ENCODE measurements at places on chromosomes 1 and 21.

DNA sequence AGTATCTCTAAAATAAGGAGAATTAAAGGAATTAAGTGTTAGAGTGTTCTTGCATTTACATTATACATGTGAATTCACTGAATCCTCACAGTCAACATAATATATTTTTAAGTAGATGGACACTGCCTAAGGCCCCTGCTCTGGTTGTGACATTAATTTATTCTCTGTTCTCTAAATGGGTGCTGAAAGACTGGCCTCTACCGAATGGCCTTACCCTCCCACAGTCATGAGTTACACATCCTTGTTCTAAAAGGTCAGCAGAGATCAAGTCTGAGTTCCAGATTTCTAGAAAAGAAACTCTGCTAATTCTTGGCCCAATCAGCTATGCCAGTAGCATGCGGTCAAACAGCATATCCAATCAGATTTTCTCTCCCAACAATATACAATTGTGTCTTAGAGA is 193.2 kb downstream of the TM2D1 start:
- DNase-seq = no peak

DNA sequence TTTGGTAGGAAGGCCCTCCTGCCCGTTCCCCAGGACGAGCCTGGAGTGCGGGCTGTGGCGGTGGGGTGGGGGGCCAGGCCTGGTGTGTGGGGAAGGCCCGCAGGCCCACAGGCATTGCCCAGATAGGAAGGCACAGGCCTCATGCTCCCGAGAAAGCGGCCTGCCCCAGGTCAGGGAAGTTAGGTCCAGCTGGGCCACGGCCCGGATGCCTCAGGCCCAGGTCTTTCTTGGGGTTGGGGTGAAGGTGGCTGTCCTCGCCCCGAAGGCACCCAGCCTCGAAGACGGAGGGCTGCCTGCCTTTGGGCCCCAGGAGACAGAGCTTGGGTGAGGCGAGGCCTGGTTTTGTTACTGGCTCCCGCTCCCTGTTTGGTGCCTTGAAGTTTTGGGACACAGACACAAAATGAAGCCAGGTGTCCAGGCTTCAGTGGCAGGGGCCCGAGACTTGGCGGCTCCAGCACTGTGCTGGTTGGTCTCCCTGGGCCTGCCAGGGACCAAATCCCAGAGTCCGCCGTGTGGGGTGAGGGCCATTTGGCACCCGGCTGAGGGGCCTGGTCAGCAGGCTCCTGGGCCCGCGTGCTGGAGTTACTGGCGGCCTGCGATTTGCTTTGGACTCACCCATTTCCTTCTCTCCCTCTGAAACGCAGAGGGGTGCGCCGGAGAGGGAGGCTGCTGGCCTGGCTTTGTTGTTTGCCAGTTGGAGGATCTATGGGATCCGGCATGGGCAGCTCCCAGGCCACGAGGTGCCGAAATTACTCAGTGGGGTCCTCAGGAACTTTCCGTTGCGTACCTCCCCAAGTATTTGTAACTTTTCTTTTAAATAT is 2.0 kb downstream of the SKI start:
- no peak for DNase-seq

DNA sequence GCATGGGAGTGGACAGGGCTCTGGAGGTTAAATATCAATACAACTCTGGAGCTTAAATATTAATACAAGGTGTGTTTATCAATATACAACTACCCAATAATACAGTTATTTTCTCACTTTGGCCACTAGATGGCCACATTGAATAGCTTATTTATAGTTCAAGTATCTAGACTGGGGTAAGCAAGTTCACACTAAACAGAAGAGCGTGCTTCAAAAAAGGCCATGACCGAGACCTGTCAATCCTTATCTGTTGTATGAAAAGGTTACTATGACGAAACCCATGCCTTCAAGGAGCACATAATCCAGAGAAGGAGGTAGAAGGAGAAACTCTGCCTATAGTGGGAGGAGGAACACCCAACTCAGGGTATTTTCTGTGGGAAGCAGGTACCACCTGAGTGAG is 29.1 kb downstream of the CHML start:
- DNase-seq = no peak

- no peak for DNase-seq
Observed at GRCh38 chr1:19010503-19010902, 54.0 kb upstream of the IFFO2 start.

DNA sequence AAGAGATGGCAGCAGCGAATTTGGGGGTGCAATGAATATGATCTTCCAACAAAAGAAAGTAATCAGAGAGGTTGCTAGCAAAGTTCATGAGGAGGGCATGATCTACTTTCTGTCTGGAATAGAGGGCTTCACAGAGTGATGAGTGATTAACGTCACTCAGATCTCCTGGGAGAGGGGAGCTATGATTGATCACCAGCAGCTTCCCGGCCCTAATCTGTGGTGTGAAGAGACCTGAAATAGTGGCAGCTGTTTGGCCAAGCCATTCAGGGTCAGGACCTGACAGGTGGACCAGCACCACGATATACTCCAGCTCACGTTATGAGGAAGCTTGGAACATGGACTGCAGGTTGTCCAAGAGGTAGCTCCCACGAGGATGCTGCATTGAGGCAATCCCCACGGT is 19.9 kb upstream of the TMEM183A start:
- DNase-seq = no peak

GRCh38 chr1:55287723-55288122 is 72.6 kb upstream of the USP24 start:
- DNase-seq = no peak

- no peak for DNase-seq
Observed at GRCh38 chr1:23600283-23600682, 41.0 kb upstream of the ID3 start.

DNA sequence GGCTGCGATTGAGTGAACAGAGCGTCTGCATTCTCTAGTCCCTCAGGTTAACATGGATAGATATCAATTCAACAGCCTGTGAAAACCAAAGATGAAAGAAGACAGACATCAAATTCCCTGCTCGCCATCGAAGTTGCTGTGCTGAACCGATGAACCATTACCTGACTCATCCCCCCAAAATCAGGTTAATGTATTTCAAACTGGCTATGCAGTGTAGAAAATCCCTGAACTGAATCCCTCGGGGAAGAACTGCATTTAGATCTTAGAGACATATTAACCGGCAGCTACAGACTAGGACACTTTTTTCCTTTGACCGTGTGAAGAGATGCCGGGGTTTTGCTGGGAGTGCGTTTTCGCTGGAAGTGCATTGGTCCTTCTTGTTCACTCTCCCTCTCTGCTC is 213.2 kb upstream of the KIAA0040 start:
- no peak for DNase-seq

DNA sequence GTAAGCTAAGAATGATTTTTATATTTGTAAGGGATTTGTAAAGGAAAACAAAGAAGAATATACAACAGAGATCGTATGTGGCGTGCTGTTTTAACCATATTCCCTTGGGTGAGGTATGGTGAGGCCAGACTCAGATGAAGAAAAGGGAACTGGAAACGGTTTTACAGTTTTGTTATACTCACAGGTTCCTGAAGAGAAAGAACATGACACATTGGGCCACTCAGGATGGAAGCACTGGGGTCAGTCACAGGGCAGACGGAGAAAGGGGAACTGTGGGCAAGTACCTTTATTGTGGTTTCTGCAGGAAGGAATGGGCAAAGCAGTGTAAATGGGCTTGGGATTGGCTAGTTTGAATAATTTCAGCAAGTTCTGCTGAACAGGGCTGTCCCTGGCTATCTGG is 177.4 kb downstream of the LBR start:
- no peak for DNase-seq

GRCh38 chr1:10734962-10735544 is 61.4 kb downstream of the CASZ1 start:
- DNase-seq = no peak

DNA sequence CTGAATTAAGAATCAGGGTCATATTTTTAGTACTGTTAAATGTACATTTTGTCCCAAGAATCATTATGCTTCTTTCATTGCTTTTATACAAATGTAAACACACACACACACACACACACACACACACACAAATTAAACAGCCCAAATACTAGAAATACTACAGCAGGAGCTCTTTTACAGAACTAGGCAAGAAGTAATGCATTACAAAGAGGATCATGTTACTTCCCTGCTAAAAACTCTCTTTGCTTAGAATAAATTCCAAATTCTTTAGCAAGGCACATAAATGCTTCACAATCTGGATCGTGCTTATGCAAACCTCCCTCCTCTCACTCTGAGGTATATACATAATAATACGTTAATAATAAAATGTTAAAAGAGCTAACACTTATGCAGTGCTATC is 720.4 kb upstream of the ADGRL4 start:
- no peak for DNase-seq

GRCh38 chr1:232923739-232924386 is 26.5 kb upstream of the NTPCR start:
- no peak for DNase-seq

DNA sequence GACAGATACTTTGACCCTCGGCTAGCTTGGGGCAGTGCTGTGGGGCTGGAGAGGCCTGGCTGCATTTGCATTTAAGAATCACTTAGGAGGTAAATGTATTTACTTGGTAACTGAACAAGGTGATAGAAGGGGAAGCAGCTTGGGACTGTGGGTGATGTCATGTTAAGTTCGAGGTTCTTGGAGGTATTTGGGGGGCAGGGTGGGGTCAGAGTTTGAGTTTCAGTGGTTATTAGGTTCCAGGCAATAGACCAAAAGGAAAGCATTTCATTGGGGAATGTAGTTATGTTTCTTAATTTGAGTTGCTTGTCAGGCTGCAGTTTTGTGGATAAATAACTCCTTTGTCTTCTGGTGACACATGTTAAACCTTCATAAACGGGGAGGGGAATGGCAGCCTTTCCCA is 2.4 kb upstream of the FAM78B start:
- DNase-seq = no peak

DNA sequence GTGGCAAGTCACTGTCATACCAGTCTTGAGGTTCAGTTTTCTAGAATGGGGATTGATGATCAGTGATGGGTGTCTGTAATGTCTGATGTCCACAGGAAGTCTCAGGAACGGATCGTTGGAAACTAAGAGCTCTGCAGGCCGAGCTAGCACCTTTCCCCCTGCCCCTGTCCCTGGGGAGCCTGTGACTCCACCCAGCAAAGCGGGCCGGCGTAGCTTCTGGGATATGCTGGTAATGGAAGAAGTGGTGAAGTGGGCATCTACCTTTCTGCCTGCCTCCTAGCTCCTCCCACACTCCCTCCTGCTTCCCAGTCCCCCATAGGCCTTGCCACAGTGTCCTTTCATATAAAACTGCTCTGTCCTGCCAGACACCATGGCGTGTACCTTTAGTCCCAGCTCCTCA is 13.4 kb downstream of the HYI start:
- DNase-seq = peak; percentile 5

- no peak for DNase-seq
Observed at GRCh38 chr1:151277249-151277648, 4.8 kb upstream of the ZNF687 start.

Data from transverse colon (tissue), 4 donors.